NCI-H748 treated with DMSO at 0.1 percent for 48 hours (cell line): ENCODE measurements at places on chromosomes 13 and 19.

- DNase-seq: no peak
These were observed 210.7 kb upstream of the SLC10A2 start for GRCh38 chr13:103276775-103277498.

- no peak for DNase-seq
These were observed at the start of gene PLK5 for GRCh38 chr19:1523412-1524286. Gene PLK5, plus strand, starts transcription at chr19:1524077. Its CDS starts 2,920 bp downstream, at chr19:1526997.

DNA sequence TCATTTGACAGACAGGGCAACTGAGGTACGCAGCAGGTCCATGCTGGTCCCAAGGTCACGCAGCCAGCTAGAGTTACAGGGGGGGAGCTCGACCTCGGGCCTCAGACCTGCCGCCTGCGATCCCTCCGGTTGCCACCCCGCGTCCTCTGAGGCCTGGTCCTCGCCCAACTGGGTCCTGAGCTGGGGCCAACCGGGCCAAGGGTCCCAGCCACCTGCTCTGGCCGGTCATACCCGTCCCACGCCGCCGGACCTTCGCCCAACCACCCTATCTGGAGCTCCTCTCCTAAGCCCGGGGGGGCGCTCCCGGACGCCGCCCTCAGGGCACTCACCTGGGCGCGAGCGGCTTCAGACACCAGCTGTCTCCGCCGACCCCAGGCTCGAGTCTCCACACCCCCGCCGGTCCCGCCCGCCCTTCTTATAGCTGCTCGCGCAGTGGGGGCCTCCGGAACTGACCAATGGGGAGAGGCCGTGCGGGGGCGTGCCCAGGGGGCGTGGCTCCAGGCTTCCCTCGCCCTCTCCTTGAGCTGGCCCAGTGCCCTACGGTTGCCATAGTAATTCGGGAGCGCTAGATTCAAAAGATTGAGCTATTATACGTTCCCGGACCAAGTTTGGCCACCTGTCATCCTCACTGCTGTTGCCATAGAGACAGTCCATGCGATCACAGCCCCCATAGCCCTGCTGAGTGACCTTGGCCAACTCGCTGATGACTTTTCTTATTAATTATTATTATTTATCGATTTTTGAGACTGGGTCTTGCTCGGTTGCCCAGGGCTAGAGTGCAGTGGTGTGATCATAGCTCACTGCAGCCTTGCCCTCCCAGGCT lies at the start of gene PLIN5:
Gene PLIN5 (minus strand): TSS at position 389 of the 823 bp plus-strand sequence. CDS start 1,150 bp downstream, outside the sequence.
- DNase-seq: peak; percentile 78

DNA sequence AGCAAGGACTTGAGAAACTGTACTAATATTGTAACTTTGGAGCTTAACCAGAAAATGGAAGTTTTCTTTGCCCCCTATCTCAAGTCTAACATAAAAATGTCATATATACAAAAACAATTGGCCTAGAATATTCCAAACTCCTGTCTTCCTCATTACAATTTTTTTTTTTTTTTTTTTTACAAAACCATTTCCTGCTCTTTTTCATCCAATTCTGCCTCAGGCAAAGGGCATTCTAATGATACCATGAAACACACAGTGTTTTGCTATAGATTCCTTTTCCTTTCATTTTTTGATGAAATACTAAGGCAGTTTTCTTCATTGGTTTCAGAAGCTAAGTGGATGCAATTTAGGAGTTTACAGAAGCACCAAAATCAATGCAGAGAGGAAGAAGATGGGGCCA lies 119.7 kb downstream of the LHFPL6 start:
- no peak for DNase-seq

DNA sequence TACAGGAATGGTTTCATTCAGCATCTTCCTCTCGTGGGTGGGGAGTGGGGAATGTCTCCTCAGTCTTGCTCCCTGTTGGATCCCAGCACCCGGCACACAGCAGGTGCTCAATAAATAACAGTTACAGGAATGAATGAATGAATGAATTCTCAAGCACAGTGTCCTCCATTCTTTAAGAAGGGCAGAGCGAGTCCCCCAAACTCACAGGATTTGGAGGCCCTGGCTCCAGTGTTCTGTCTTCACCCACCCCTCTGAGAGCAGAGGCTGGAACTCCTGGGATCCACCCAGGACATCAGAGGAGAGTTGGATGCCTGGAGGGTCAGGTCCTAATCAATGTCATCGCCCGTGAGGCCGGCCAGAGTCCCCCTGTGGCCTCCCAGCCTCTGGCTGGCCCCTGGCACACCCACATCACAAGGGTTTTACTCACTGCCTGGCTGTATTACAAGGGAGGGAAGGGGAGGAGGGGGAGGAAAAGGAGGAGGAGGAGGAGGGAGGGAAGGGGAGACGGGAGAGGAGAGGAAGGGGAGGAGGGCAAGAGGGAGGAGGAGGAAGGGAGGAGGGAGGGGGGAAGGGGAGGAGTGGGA lies 8.7 kb upstream of the CREB3L3 start:
- DNase-seq: no peak

DNA sequence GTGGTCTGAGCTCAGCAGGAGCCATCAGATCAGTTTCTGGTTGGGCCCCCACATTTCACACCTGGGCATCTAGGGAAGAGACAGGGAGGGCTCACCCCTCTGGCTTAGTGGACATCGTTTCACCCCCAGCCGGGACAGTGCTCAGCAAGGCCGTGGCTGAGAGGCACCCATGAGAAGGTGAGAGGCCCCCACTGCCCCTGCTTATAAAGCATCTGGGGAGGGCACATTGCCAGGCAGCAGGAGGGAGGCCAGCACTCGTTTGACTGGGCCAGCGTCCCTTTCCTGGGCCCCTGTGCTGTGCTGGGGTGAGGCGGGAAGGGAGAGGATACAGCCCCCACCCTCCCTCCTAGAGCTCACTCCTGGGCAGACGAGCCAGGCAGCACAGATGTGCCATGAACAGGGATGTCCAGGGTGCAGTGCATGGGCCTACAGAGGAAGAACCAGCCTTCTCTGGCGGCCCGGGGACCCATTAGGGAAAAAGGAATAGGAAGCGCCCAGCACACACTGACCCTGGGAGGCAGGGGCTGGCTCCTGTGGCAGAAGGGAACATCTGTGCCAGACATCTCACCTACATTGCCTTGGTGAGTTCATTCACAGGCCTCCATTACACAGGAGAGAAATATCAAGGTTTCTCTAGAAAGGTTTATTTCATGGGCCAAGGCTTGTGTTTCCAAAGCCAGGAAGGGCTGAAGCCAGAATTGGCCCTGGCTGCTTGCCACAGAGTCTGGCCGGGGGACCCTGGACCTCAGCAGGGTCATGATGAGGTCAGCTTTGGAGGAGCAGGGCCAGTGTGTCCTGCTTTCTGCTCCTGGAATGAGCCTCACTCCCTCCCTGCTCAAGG lies 7.7 kb downstream of the AP1M1 start:
- DNase-seq: no peak

DNA sequence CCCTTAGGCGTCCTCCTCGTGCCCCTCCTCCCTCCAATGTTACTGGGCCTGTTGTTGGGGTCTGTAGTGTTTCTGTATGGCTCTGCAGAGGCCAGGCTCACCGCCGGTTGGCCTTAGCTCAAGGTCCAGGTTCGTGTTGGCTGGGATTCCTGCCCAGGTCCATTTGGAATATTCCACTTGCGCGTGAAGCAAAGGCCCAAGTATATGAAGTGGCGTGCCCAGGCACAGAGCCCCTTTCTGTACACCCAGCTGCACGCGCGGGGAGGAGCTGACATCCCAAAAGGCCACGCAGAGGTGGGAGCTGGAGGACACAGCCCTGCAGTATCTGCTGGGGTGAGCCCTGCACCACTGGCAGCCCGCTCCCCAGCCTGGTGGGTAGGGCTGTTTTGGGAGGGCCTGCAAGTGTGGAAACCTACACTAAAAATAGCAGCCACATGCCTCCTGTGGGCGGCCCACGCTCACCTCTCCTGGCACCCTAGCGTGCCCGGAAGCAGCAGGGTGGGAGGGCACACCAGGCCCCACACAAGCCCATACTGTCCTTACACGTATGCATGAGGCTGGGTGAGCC lies 30.2 kb downstream of the CRTC1 start:
- no peak for DNase-seq

- DNase-seq: peak; percentile 27
These were observed 407.7 kb downstream of the LMO7 start for GRCh38 chr13:76043874-76044273.

GRCh38 chr19:56147307-56147706 lies 6.2 kb downstream of the ZNF444 start:
- no peak for DNase-seq
